ENCODE measurements at places on chromosomes 4 and X.

DNA sequence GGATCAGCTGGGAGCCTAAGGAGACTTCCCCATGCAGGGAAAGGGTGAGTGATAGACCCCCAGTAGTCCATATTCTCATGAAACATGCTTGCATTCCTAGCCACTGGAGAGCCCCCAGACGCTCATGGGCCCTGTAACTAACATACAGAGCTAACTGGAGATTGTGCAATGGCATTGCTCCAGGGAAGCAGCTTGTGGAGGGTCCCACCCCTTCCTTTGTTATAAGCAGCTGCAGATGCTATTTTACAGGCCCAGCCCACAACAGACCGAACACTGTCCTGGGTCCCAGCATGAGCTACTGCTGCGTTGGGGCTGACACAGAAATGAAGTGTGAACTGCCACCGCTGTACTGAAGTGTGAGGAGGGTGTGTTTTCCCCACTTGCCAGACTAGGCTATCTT is 1465.7 kb upstream of the DIAPH2 start:
- DNase-seq = peak; percentile 66

GRCh38 chr4:101345596-101346350 is 1.6 kb downstream of the PPP3CA start:
- DNase-seq = peak; percentile 50

- no peak for DNase-seq
These were observed 969.2 kb upstream of the PRKX start for GRCh38 chrX:4682636-4683035.

GRCh38 chr4:33649471-33649870 is 2594.8 kb downstream of the ARAP2 start:
- no peak for DNase-seq

DNA sequence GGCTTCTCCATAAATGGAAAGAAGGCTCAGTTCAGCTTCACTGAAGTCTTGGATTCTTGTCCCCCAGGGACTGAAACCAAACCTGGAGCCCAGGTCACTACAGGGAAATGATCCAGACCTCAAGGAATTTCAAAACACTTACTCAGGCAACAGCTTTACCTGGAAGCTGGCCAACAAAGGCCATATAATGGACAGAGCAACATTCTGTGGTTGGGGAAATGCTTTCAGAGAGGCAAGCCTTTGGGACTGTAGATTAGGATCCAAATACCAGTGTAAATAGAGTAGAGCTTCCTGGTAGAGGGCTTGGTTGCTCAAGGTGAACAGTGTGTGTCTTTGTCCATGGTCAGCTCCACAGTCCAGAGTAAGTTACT is 57.0 kb upstream of the PROM1 start:
- DNase-seq = peak; percentile 37

GRCh38 chr4:79022529-79022928 is 83.3 kb upstream of the PAQR3 start:
- DNase-seq = no peak

DNA sequence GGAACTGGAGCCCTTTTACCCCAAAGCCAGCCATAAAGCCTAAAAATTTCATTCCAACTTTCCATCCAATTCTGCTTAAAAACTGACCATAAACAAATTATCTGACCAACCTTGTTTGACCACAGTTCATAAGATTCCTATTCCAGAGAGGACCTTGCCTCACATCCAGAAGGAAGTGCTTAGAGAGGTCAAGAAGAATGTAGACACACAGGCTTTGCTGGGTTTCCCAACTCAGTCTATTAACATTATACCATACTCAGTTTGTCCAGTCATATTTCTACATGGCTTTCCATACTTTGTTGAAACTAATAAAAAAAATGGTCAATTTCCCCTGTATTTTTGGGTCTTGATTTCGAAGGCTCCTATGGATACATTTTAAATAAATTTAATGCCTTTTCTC is 1522.5 kb downstream of the ARAP2 start:
- no peak for DNase-seq

DNA sequence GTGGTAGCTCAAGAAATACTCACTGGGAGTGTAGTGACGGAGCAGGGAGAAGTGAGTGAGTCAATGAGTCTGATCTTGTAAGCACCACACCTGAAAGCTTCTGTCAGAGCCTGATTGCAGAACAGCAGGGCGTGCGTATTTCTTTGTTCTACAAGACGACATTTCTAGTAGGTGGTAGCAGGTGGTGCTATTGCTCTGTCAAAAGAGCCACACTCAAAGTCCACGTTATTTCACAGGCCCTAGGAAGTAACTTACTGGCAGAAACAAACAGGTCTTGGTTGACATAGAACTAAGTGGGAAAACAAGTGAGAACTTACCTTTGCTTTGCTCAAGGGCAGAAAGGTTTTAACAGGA is 46.4 kb upstream of the SPRY1 start:
- DNase-seq = peak; percentile 71

GRCh38 chrX:6941041-6941440 is 206.5 kb upstream of the STS start:
- DNase-seq = no peak

- no peak for DNase-seq
These were observed 54.7 kb downstream of the SLC9A6 start for GRCh38 chrX:136039968-136040367.
